Activated CD4-positive, CD25-positive, alpha-beta regulatory T cell (primary cell): ENCODE measurements at places on chromosomes 1 and 21.

DNA sequence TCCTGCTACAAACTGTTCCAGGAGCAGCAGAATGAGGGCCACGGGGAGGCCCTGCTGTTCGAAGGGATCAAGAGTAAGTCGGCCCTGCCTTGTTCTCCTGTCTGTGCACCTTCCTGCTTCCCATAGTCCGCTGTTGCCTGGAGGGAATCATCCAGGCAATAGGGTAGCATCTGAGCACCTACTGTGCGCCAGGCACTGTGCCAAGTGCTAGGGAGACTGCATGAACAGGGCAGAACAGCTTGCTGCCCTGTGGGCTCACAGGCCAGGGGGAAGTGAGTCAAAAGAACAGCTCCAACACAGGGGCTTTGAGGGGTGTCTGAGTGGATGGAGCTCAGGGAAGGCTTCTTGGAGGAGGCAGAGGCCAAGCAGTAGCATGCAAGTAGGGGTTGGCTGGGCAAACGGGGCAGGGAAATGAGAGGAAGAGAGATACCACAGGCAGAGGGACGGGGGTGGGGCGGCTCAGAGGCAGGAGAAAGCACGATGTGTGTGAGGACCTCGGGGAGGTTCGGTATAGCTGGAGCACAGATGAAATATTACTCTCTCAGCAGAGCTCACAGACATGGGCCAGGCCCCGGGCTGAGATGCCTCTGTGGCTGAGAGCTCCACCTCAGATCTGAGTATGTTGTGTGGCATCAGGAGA is 15.5 kb upstream of the PADI6 start:
- no peak for DNase-seq

DNA sequence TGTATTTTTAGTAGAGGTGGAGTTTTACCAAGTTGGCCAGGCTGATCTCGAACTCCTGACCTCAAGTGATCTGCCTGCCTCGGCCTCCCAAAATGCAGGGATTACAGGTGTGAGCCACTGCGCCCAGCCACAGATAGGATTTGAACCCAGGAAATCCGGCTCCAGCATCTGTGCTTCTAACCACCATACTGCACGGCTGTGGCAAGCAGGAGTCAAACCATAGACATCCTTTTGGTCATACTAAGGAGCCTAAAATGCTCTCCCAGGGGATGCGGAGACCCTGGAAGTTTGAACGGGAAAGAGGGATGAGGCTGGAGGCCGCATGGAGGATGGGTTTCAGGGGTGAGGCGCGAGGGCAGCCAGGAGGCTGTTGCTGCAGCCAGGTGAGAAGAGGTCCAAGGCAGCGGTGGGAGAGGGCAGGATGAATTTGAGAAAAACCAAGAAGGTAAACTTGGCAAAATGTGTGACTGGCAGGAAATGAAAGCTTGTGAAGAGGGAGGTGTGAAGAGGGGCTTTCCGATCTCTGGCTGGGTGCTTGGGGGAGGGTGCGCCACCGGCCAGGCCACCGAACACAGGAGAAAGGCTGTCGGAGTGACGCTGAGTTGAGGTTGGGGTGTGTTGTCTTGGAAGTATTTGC is 24.0 kb upstream of the CDK18 start:
- peak; percentile 22 for DNase-seq

GRCh38 chr21:16086936-16087335 is 357.2 kb downstream of the USP25 start:
- no peak for DNase-seq

DNA sequence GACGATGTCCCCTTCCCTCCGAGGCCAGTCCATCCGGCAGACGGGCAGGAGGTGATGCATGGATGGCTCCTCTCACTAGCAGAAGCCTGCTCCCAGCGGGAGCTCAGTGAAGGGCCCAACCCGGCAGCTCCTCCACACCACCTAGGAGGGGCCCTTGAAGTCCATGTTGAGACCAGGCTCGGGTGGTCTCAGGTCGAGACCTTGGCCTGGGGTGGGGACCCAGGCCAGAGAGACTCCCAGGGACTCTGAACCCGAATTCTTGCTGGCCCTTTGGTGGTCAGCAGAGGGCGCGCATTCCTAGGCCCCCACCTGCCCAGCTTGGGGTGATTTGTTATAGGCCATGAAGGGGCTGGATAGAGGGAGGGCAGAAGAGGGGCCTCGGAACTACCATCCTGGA is 642 bp upstream of the NT5C1A start:
- no peak for DNase-seq

- DNase-seq, result no peak
Observed at GRCh38 chr1:202289009-202289408, 52.7 kb downstream of the UBE2T start.

DNA sequence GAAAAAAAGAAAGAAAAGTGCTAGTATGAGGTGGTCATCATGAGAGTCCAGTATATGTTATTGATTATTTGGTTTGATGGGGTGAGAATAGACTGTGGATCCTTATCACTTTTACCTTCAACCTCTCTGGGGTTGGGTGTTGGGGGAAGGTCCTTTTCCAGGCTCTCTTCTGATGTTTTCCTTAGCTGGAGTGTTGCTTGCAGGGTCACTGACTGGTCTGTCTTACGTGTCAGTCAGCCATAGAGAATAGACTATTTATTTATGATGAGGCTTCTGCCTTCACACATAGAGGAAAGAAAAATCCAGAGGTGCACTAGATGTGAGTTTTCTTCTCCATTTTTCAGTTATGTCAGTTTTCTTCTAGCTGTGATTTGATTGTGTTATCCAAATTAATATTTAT is 36.5 kb downstream of the MAP3K21 start:
- DNase-seq, result no peak

DNA sequence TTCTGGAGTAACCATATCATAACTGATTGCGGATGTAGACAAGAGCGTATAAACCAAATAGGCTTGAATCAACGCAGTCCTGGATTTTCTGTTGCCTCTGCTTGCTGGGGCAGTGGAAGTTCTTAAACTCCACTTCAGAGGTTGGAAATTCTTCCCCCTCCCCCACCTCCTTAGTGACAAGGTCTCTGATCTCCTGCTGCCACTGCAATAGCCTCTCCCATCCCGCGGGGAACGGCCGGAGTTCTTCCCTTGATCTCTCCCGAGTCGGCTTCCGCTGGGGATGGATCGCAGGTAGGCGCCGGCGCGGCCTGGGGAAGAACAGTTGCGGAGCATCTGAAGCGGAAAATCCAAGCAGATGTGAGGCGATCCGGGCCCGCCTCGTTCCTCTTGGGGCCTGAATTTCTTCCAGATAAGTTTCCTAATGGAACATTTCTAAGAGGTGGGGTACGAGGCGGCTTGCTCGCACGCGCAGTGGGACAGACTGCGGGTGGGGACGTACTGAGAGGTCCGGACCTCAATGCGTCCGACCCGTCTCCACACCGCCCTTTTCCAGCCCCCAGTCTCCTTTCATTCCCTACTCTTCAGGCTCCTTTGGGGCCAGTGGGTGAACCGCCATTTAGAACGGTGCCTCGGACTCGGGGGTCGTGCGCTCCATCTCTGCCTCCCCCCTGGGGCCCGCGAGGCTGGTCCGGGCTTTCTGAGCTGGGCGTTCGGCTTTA is 3.1 kb upstream of the SIM2 start:
- DNase-seq, result no peak

DNA sequence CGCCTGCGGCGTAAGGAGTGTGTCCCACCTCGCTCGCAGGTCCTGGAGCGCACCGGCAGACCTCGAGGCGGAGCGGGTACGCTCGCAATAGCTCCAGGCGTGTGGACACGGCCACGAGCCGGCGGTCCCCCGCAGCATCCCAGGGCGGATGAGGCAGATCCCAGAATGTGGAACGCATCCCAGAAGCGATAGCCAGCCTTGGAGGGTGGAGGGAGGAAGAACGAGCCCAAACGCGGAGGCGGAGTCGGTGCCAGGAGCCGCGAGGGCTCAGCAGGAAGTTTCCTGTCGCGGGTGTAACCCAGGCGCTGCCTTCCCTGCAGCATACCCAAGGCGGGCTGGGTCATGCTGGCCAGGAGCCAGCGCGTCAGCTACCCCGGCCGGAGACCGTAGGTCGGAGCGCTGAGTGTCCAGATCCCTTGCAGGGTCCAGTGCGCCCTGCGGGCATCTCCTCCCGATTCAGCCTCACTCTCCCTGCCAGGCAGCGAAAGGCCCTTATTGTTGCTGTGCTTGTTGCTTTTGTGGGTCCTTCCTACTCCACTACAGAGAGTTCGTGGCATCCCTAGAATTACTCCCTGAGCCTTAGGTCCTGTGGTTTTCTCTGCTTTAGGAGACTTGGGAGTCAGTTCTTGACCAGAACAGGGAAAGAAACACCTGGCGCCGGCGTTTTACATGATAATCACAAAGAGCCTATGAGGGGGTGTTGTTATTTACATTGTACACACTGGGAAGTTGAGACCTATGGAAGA is 27.7 kb downstream of the STYXL2 start:
- no peak for DNase-seq

GRCh38 chr1:56216218-56216617 is 363.1 kb downstream of the PLPP3 start:
- DNase-seq, result no peak

DNA sequence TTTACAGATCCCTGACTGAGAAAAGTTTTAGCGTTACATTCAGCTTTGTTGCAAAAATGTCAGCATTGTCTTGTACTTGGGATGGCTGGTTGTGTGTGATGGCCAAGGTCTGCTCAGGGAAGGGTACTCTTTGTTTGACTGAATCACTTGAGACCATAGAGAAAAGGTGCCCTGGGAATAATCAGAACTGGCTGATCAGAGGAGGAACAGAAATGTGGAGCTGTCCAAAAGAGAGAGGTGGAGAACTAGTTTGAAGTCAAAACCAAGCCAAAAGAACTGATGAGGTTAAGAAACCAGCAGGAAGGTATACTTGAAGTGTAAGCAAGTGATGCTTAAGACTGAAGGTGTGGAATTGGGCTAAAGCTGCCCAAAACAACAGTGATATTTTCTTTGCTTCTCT is 107.6 kb upstream of the LYPLAL1 start:
- no peak for DNase-seq

DNA sequence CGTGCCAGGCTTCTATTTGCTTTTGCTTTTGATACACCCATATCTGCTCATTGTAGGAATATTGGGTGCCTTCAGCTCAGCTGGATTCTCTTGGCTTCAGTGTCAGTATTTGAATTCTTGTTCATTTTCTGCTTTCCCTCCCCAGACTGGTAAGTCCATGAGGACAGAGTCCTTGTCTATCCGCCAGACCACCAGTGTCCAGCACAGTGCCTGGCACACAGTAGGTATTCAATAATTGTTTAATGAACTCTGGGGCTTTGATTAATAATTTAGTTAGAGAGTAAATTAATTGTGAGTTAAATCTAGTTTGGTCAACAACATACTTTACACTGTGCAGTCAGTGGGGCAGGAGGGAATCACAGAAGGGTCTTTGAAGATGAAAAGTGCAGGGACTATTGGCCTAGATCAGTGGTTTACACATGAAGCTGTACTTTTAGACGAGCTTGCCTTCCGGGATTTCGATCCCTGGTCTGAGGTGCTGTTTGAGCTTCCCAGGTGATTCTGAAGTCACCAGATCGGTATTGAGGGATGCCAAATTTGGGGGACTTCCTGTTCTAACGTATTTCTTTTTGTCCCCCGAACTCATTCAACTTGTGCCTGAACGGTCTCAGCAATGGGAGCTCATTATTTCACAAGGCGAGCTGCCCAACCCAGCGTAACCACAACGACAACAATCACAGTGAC is 119.1 kb upstream of the JUN start:
- no peak for DNase-seq

GRCh38 chr1:66927528-66927927 is 2.7 kb downstream of the MIER1 start:
- no peak for DNase-seq

- no peak for DNase-seq
Observed at GRCh38 chr21:44306936-44307704, 7.3 kb downstream of the PFKL start.

DNA sequence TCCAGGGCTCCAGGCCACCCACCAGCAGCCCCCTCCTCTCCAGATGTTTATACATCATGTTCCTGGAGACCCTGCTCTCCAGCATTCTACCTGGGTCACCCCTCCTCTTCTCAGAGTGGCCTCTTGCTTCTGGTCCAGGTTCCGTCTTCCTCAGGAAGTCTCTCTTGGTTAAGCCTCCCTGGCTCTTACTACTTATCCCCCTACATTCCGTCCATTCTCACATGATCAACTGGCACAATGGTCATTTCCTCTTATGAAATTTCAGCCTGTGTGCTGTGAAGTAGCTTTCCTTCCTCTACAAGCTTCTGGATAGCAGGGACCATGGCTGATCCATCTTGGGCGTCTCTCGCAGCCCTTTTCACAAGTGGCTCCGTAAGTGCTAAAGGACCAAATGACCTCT is 33.9 kb upstream of the ATP2B4 start:
- no peak for DNase-seq

DNA sequence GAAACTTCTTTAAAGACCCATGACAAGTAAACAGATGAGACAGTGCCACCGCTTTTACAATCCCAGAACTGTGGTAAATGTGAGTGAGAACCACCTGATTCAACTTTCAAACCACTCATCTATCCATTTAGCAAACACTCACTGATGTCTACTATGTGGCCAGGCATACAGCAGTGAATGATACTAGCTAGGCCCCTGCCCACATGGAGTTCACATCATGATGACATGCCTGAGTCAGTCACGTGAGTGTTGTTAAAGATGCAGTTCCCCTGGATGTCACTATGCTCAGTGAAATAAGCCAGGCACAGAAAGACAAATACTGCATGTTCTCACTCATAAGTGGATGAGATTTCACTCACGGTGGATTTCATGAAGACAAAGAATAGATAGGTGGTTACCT is 28.4 kb downstream of the STX6 start:
- DNase-seq, result no peak

DNA sequence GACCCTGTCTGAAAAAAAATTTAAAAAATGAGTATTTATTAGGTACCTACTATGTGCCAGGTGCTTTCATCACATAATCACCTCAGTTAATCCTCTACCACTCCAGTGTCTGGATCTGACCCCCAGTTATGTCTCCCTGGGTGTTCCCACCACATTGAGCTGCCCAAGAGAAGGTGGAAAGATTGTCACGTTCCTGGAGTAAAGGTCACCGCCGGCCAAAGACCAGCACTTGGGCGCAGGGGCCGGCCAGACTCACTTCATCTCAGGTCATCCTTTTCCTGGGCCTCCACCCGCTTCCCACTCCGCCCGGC is 714 bp downstream of the PYCR2 start:
- DNase-seq, result no peak

GRCh38 chr1:11570821-11571380 is 83.3 kb downstream of the FBXO2 start:
- DNase-seq, result no peak

GRCh38 chr21:43739621-43740435 is 20.9 kb downstream of the PDXK start:
- no peak for DNase-seq
